CD4-positive, alpha-beta T cell treated with Interleukin-15 for 4 hours (primary cell): ENCODE measurements at places on chromosomes 6 and 20.

DNA sequence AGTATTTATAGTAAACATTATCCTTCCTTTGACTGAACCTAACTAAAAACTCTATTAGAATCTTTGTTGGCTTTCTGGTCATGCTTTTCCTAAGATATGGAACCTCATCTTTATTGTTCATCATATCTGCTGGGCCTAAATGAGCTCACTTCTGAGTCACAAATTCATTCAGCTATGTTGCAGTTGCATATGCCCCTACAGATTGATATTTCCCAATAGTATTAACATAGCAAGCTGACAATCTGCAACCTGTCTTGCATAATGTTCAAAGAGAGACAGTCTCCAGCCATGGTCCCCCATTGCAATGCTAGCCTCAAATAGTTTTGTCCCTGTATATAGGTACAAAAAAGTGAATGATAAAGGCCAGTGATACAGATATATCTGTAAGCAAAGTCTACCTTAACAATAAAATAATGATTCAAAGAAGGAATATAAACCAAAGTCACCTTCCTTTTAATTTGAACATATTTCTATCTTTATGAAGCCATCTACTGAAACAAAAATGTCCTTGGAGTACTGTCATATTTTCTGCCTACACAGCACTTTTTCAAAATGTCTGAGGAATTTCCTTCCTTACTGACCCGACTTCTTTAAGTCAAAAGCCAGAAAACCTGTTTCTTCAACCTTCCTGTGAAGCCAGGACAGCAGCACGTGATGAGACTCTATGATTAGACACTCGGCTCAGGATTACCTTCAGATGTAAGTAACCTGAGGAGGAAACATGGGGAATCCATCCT is 140.7 kb downstream of the UBE3D start:
- DNase-seq: no peak

DNA sequence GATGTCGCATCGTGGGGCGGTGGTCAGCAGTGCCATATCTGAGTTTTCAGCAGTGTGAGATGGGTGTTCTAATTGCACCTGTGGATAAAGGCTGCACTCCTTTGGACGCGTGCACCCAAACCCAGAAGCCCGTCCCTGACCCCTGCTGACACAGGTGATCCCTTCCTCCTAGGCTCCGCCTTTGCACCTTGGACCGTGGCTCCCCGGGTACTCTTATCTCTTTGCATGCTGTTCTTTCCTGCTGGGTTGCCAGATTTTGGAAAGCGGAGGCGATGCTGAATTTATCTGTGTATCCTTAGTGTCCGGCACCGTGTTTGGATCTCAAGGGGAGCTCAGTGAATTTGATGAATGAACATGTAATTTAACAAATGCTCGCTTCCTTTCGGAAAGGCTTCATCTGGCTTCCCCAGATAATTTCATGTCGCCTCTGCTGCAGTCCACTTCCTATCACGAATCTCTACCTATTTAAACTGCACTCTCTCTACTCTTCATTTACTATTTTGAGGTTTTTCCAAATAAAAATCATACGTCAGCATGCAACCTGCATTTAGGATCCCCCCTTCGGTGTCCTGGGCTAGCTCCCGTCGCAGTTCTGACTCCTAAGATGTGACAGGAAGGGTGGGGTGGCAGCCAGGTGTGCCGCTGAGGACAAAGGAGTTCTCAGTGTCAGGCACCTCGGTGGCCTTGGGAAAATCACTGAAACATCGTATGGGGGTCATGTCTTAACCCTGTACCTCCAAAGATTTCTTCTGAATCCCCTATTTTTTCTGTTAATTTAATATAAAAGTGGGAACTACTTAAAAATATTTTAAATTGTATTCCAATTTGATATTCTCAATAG is 753 bp upstream of the PERP start:
- DNase-seq: no peak

- DNase-seq: no peak
Measured at GRCh38 chr6:9140172-9140571, 704.8 kb upstream of the SLC35B3 start.

GRCh38 chr6:41943456-41943855 is 1.8 kb upstream of the CCND3 start:
- no peak for DNase-seq

DNA sequence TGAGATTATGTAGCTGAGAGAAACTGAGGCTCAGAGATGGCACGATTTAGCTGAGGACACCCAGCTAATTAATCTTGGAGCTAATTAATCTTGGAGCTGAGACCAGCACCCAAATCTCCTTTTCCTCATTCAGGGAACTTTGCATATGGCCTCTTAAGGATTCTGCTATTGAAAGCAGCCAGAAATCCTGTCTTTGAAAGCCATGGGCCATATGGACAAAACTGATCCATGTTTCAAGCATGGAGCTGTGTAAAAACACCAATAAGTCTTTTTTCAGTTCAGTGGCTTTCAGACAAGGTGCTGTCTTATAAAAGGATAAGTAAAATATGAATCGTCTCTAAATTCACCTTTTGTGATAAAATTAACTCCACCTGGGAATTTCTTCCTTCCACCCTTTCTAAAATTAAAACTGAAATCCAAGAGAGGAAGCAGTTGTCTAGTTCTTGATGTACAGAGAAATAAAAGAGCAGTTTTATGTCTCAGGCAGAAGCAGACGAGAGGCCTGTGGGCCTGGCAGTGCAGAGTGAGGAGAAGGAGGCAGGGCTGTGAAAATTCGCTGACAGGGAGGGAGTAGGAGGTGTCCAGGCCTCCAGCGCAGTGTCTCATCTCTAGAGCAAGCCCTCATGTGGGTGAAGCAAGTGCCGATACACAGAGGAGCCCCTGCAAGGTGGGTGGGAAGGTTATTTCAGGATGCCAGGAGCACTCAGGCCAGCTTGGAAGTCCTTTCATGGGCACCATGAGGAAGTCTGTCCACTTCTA is 266.9 kb downstream of the UST start:
- no peak for DNase-seq

GRCh38 chr20:16615199-16615598 is 42.0 kb upstream of the KIF16B start:
- no peak for DNase-seq

DNA sequence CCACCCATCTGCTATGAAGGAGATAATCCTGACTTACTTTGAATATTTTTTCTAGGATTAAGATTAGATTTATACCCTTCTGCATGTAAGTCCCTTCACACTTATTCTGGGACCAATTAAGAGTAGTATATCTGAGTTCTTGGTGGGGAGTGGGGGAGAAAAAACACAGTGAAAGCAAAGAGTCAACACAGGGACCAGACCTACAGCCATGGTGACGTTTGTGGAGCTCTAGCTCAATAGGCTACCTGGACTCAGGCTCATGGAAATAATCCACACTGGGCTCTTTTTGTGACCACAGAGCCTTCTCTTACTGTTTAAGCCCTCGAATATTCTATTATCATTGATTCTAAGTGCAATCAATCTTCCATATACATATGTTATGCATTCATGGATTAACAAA is 491.4 kb downstream of the LMBRD1 start:
- DNase-seq: no peak

DNA sequence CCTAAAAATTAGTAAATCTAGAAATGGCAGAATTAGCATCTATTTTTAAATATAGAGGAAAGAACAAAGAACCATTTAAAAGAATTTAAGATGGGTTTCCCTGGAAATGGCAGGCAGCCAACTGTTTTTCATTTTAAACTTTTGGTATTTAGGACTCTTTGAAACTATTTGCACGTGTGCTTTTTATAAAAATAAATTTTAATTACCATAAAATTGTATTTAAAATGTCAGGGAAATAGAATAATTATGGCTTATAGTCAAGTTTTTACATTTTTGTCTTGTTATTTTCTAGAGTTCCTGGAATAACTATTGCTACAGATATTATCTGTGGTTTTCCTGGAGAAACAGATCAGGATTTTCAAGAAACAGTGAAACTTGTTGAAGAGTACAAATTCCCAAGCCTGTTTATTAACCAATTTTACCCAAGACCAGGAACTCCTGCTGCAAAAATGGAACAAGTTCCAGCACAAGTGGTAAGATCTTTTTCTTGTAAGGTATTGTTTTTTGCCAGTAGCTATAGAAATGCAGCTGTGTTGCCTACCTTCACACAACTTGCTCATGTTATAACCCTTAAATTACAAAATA is 528.7 kb upstream of the SOX4 start:
- no peak for DNase-seq
